Urinary bladder (tissue), 4 donors: ENCODE measurements at places on chromosomes 16 and 17. TPM values are rescaled to one million over a fixed set of nuclear protein-coding genes. Genes with fewer than 3 reads are reported as not detected.

CASKIN1 gene
- 0.69 TPM for total RNA-seq

MT1F gene
- total RNA-seq: 0.95 TPM

CCL3 gene
- total RNA-seq: 3.6 TPM

ITGAD gene
- total RNA-seq: 0.21 TPM

PABPN1L gene
- total RNA-seq: not detected

DOC2A gene
- total RNA-seq: 0.32 TPM

KRT25 gene
- total RNA-seq: not detected

RASL10B gene
- total RNA-seq: 0.69 TPM

KRTAP4-4 gene
- not detected for total RNA-seq

NMT1 gene
- total RNA-seq: 31.4 TPM

MT3 gene
- 1.1 TPM for total RNA-seq

GRCh38 chr17:45577571-45578279 lies 87.2 kb upstream of the PLEKHM1 start:
- DNase-seq: no peak

DNA sequence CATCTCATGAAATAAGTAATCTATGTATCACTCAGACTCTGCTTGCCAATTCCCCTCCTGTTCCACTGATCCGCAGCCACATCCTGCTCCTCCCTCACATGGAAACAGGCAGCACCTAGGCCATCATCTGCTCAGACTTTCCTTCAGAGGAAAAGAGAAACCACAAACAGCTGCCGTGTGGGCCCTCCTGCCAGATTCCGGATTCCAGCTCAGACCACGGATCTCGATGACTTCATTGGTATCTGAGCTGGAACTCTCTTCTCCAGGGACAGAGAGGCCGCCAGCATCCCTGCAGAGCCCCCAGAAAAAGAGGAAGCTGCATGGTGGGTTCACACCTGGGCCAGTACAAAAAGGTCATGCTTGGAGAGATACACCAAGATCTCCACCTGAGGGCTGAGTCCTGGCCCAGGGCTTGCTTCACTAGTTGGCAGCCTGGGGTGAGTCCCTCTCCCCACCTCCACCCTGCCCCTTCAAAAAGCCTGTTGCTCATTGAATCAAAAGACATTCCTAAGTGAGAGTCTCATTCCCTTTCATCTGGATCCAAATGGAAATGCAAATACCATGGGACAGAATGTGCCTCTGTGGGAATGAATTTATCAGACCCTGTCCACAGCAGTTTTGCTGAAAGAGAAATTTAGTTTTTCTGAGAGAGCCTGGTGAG lies 47.2 kb downstream of the HOXB1 start:
- DNase-seq: peak; percentile 29

- no peak for DNase-seq
Measured at GRCh38 chr17:81391293-81391935, 3.8 kb upstream of the BAHCC1 start.

DNA sequence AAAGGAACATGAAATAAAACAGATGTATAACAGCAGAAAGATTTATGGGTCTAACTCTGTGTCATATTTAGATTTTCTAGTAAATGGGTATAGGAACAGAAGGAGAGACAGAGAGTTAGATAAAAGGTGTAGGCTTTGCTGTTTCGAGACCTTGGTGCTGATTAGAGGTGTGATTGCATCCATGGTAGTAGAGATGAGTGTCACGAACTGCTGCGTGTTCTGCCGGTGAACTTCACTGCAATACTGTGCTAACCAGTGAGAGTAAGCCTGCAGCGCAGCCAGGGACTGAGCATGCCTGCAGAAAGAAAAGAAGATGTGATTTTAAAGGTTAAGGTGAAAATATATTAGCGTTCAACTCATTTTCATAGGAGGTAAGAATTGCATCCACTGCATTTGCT lies 53.7 kb upstream of the GSG1L start:
- no peak for DNase-seq

DNA sequence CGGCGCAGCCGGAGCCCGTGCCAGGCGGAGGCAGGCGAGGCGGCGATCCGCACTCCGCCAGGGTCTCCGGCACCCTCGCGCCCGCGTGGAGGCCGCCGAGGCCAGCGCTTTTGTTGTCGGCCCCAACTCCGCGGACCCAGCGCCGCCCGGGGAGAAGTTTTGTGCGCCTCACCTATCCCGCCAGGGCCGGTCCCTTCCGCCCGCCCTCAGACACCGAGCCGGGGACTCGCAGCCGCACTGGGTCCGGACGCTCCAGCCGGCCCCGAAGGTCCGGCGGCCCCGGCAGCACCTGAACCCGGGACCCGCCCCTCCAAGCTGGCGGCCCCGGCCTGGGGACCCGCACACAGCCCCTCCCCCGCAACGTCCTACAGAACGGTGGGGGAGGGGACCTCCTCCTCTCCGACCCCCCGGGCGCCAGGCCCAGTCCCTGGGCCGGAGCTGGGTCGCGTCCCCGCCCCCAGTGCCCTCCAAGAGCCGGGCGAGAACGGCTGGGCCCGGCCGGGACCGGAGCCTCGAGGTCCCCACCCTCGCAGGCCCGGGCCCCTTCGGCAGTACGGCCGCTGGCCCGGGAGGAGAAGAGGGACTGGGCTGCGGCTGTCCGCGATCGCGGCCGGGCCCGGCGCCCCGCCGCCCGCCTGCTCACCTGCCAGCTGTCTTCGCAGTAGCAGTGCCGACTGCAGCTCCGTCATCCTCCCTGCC lies 698 bp downstream of the UBE2G1 start:
- no peak for DNase-seq

- DNase-seq: no peak
Measured at GRCh38 chr17:28899212-28899815, 1.8 kb upstream of the FLOT2 start.

- DNase-seq: no peak
Measured at GRCh38 chr16:50160495-50161164, 7.5 kb downstream of the TENT4B start.

- no peak for DNase-seq
Measured at GRCh38 chr17:1087381-1088241, 90.7 kb downstream of the TIMM22 start.

DNA sequence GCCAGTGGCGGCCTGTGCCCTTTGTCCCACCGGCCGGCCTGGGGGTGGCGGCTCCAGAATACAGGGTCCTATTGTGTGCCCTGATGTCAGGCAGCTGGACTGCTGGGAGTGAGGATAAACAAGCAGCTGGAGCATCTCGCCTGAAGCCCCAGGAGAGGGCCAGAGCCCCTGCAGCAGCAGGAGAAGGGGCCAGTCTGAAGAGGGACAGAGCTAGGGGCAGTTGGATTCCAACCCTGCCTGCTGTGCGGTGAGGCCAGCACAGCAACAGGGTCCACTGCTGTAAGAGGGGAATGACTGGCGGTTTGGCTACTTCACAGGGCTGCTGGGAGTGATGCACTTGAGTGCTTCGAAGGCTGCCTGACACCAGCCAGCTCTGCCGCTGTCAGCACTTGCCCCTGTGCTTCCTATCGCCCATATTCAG lies 25.0 kb downstream of the RAB11FIP4 start:
- DNase-seq: no peak

DNA sequence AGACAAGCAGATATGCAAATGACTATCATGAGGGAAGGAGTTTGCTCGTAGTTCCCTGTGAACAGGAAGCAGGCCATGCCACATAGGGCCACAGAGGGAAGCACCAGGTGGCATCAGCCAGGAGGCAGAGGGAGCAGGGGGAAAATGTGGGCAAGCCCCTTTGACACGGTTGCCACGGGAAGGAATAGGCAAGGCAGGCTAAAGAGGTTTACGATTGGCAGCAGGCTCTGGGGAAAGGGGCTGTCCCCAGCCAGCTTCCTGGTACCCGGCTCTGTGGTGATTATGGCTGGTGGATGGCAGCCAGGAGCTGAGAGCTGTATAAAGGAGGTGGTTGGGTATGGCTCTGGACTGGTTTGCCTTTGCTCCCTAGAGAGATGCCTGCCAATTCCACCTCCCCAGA lies 848 bp downstream of the CES3 start:
- no peak for DNase-seq

- DNase-seq: no peak
Measured at GRCh38 chr16:73480381-73480780, 432.5 kb upstream of the ZFHX3 start.

- DNase-seq: no peak
Measured at GRCh38 chr17:30000001-30000754, 58.7 kb downstream of the EFCAB5 start.

- no peak for DNase-seq
Measured at GRCh38 chr16:66197668-66198278, 168.7 kb upstream of the CDH5 start.

GRCh38 chr17:40309949-40310510 lies 1.1 kb downstream of the RARA start:
- no peak for DNase-seq

GRCh38 chr17:77363821-77364361 lies 223.1 kb downstream of the SEC14L1 start:
- DNase-seq: no peak

GRCh38 chr16:68892898-68893297 lies 49.6 kb downstream of the TANGO6 start:
- DNase-seq: no peak

DNA sequence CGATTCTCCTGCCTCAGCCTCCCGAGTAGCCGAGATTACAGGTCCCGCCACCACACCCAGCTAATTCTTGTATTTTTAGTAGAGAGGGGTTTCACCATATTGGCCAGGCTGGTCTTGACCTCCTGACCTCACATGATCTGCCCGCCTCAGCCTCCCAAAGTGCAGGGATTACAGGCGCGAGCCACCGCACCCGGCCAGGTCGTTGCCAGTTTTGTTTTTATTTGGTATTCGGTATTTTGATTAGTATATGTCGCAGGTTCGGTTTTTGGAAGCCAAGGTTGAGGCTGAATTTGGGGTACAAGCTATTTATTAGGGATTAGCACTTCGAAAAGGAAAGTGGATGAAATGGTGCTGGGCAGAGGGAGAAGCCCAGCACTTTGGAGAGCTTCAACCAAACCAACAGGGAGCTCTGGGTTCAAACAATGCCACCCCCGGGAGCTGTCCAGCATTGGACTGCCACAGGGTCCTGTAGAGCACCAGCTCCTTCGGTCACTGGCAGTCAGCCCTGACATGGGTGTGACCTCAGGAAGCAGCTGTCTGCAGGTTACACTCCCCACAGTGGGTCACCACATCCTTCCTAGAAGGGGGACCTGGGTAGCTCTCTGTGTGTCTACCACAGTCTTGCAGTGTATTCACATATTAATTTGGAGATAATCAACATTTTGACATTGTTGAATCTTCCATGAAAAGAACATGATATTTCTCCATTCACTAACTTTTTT lies 1.5 kb upstream of the CLEC10A start:
- no peak for DNase-seq

GRCh38 chr16:89407925-89408300 lies 82.4 kb downstream of the ANKRD11 start:
- DNase-seq: no peak

DNA sequence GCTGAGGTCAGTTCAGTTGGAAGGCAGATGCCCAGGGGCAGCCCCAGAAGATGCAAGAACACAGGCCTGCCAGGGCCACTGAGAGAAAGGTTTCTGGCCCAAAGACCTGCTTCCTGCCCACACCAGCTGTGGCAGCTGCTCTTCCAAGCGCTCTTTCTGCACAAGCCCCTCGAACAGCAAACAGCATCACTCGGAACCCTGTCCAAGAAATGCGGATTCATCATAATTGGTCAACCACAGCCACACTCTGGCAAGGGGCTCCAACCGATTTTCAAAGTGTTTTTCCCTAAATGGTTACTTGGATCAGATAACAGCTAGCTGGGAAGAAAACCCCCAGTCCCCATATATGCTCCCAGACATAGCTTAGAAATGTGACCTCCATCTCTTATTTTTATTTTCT lies 71.1 kb upstream of the DNAH17 start:
- no peak for DNase-seq

GRCh38 chr17:9628509-9628908 lies 16.8 kb upstream of the USP43 start:
- no peak for DNase-seq

GRCh38 chr17:81142301-81143199 lies 22.8 kb upstream of the PVALEF start:
- DNase-seq: peak; percentile 31

- no peak for DNase-seq
Measured at GRCh38 chr16:15055141-15056053, 477 bp downstream of the NTAN1 start.

- no peak for DNase-seq
Measured at GRCh38 chr16:24653725-24654124, 75.7 kb upstream of the TNRC6A start.

DNA sequence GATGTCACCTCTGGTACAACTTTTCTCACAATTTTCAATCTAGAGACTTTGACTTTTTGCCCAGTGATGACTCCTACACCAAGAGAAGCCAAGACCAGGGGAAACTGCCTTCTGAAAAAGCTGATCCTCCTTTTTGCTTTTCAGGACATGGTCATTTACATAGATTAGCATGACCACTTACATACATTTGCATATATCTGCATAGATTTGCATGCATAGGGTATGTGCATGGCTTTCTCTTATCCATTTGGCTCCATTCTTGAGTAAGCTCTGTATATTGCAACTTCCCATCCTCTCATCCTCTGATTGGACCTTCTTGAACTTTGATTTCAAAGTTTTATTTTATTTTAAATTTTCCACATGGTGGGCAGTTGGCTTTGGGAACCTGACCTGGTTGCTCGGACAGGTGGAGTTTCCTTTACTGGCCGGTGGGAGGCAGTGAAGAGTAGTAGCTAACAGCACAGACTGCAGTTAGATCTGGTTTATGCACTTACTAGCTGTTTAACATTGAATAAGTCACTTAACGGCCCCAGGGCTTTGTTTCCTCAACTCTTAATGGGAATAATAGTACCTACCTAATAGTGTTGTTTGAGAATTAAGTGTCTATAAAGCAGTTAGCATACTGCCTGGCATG lies 92.9 kb downstream of the GPR139 start:
- no peak for DNase-seq

DNA sequence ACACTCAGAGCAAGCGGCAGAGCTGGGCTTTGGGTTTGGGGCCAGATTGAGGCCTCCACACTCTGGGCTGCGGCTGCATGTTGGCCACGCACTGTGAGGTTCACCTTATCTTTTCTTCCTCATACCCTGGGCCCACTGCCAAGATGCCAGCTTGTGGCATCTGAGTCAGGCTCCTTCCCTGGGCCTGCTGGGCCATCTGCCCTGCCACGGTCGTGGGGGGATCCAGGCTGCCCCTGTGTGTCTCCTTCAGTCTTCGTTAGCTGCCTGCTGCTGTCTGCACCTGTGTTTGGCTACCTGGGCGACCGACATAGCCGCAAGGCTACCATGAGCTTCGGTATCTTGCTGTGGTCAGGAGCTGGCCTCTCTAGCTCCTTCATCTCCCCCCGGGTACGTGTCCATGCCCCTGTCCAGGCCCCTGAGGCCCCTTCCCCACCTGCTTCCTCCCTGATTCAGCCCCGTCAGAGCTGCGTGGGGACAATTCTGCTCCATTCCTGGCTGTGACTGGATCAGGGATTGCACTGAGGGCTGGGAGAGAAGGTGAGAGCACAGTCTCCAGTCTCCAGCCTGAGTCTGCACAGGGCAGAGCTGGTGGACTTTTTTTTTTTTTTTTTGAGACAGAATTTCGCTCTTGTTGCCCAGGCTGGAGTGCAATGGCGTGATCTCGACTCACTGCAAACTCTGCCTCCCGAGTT lies 11.2 kb downstream of the SPNS3 start:
- no peak for DNase-seq

- DNase-seq: no peak
Measured at GRCh38 chr16:87919681-87919994, 16.7 kb downstream of the CA5A start.
